ENCODE measurements at places on chromosomes 2 and 18. TPM values are rescaled to one million over a fixed set of nuclear protein-coding genes. Genes with fewer than 3 reads are reported as not detected.

The CNDP1 gene
- total RNA-seq: 1.4 TPM

The KIF1A gene
- 0.54 TPM for total RNA-seq

The DQX1 gene
- total RNA-seq: not detected

- no peaks in the 10 kb centered on the region for H3K36me3 ChIP-seq
- no peak overlapping the region for H3K4me3 ChIP-seq
- no peak for DNase-seq
- no peak overlapping the region for H3K27ac ChIP-seq
- H3K27me3 ChIP-seq: no peaks in the 10 kb centered on the region
- peaks cover 7% of the 10 kb centered on the region for H3K4me1 ChIP-seq
Observed at GRCh38 chr2:217440000-217440399, 562.8 kb downstream of the TNS1 start.

- DNase-seq: peak; percentile 42
- H3K36me3 ChIP-seq: no peaks in the 10 kb centered on the region
- peaks cover 15% of the 10 kb centered on the region for H3K4me1 ChIP-seq
- no peak overlapping the region for H3K4me3 ChIP-seq
Observed at GRCh38 chr2:237721458-237721857, 77.1 kb upstream of the RBM44 start.

The TUBA3E gene
- total RNA-seq: not detected
